Neural progenitor cell (in vitro differentiated cells): ENCODE measurements at places on chromosomes 5 and 9.
A peak's percentile ranks its signal among the peaks of the same experiment; 100 is the strongest.

DNA sequence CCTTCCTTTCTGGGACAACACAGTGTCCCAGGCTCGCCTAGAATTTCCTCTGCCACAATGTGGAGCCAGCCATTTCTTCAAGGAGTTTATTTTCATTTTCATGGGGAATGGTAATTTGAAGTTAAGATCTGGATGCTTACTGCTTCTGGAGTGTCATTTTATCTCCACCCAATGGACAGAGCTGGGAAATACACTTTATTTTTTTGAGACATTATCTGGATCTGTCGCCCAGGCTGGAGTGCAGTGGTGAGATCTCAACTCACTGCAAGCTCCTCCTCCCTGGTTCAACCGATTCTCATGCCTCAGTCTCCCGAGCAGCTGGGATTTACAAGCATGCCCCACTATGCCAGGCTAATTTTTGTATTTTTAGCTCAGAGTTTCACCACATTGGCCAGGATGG, 12.7 kb upstream of the THG1L start:
- peak; percentile 10 for DNase-seq

DNA sequence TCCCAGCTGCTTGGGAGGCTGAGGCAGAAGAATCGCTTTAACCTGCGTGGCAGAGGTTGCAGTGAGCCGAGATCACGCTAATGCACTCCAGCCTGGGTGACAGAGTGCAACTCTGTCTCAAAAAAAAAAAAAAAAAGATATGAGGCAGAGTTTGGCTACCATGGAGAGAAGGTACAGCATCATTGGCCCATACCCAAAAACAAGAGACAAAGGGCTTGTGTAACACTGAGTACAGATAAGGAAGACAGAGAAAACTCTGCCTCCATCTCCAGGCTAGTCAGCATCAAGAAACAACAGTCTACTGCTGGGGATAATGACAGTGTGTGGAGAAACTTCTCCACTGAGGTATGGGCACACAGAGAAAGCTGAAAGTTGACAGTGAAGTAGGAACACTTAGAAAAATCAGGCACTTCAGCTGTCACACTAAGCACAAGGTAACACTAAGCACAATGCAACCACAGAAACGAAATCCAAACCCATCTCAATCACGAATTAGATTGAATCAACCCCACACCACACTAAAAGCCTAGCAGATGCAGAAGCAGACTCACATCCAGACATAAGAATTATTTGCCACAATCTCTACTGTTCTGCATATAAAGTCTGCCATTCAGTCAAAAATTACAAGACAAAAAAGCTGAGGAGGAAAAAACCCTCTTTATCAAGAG, 10.5 kb downstream of the PJA2 start:
- DNase-seq: no peak

DNA sequence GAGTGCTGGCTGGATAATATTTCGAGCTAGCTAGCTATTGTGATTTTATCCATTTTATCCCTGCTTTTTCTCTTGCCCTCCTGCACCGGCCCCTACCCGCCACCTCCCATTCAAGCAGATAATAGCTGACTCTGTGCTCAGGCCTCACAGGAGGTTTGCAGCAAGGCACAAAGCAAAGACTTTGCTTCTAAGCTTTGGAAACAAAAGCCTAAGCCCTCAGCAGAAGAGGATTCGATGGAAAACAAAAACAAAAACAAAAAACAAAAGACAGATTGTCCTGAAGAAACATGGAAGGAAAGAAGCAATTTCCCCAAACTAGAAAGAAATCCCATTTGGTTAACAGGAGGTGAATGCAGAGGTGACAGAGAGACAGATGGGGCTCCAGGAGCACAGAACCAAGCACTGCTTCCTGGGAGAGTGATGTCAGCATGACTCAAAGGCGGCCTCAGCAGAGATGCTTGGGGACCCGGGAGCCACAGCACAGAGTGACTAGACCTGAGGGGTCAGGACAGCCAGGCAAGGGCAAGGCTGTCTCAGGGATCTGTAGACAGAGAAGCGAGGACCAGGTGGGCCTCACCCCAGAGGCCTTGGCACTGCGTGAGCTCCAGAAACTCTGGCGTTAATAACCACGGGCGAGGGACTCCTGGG, 28.4 kb downstream of the MTX3 start:
- DNase-seq: peak; percentile 88

GRCh38 chr5:125725691-125726090, 697.5 kb upstream of the GRAMD2B start:
- DNase-seq: no peak

- no peak for DNase-seq
These were observed 209.4 kb downstream of the DTWD2 start for GRCh38 chr5:118778941-118779340.

GRCh38 chr9:72322259-72322658, 42.7 kb downstream of the ZFAND5 start:
- no peak for DNase-seq
